T-helper 2 cell (primary cell): ENCODE measurements at places on chromosomes 3 and 15.

GRCh38 chr3:97827741-97828471 is 6.1 kb downstream of the CRYBG3 start:
- DNase-seq = no peak

DNA sequence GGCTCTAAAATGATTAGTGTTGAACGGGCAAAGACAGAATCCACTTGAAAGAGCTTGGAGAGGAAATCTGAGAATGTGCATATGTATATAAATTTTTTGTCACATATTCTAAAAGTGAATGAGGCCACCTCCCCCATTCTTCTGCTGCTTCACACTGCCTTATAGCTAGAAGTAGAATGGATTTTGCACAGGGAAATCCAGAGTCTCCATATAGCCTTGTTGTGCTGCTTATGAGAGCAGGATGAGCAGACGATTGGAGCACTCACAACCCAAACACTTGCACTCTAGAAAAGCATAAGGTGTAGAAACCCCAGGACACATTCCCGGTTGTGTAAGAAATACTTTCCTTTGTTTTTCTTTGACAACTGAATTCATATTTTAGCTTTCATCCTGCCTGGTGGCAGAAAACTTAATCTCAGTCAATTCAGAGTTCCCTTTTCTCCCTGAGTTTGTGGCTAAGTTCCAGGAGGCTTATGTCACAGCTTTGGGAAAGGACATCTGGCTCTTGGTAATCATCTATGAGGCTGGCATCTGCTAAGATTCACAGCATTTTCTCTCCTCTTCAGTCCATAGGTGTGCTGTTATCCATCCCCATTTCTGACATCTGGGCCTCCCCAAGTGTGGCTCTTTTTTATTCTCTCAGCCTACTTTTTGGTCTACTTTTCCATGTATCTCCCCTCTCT is 188.4 kb upstream of the PFN2 start:
- no peak for DNase-seq

- no peak for DNase-seq
Observed at GRCh38 chr3:43618142-43618541, 3.7 kb downstream of the ANO10 start.

DNA sequence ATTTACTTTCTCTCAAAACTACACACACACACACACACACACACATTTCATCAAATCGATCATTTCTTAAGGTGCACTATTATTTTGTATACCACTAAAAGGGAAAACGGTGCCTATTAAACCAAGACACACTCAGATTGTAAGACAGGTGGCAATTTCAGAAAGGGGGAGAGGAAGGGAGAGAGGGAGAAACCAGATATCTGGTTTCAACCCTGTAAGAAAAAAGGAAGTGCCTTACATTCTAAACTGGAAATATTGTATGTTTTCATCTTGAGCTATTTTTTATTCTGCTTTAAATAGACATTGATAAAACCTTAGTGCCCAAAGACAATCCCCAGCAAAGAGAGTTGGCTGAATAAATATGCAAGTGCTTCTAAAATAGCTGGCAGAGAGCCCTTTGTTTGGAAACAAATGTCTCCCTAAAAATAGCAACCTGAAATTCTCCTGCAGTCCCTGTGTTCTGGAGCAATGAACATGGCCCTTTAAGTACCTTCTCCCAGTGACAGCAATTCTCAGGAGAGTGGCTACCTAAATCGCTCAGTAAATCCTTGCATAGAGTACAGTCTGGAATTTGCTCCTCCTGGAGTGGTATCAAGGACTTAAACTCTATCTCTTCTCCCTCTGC is 85.7 kb downstream of the RARB start:
- DNase-seq = no peak

GRCh38 chr3:119831941-119832371 is 50.1 kb downstream of the NR1I2 start:
- no peak for DNase-seq

GRCh38 chr15:98907927-98908471 is 99.6 kb downstream of the PGPEP1L start:
- no peak for DNase-seq

DNA sequence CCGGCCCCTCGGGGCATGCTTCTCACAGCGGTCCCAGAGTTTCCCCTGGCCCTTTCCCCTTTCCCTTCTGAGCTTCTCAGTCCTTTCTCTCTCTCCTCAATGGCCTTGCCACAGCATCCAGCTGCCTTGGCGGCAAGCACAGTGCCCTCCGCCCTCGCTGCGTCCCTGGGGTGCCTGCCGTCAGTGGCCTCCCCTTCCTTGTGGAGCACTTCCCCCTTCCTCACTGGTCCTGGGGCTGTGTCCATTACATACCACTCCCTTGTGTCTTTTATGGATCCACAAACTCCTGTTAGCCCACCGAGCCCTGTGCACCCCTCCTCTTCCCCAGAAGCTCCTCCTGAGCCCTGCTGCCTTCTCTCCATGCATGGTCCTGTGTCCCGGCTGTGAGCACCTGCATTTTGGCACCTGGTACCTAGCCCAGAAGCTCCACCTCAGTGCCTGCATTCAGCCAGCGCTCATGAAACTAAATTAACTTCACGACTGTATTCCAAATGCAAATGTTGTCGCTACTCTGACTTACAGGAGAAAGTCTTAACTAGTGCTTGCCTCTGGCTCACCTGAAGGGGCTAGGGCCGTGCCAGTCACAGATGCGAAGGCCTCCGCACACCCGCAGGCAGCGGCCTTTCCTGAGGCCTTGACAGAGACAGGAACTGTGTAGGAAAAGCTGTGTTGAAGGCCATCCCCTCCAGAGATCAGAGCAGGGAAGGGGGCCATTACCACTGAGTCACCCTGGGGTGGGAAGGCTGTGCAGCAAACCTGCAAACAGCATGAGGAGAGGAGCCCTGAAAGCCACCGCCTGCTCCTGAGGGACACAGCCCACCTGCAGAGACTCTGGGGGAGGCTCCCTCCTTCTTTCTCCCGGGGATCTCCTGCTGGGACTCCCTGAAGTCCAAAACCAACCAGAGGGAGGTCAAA is 19.1 kb upstream of the KLF13 start:
- no peak for DNase-seq

DNA sequence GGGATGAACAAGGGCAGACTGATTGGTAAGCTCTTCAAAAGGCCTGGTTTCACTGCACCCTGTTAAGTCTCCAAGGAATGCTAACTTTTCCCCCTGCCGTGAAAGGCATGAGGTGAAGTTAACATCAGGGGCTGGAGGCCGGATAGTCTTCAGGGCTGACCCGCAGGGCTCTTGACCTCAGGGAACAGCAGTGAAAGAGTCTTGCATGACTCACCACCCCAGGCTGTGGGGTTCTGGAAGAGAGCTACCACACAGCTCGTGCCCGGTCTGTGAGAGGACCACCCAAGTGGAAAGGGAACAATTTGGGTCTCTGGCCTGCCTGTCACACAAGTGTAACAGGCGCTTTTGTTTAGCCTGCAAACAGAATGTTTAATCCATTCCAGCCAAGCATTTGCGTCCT is 504.9 kb downstream of the EDEM1 start:
- DNase-seq = no peak

- DNase-seq = no peak
Observed at GRCh38 chr3:15744176-15744575, 53.6 kb downstream of the ANKRD28 start.

GRCh38 chr3:11134794-11135193 is 19.5 kb upstream of the HRH1 start:
- no peak for DNase-seq

GRCh38 chr3:85148036-85148435 is 189.2 kb downstream of the CADM2 start:
- DNase-seq = no peak

DNA sequence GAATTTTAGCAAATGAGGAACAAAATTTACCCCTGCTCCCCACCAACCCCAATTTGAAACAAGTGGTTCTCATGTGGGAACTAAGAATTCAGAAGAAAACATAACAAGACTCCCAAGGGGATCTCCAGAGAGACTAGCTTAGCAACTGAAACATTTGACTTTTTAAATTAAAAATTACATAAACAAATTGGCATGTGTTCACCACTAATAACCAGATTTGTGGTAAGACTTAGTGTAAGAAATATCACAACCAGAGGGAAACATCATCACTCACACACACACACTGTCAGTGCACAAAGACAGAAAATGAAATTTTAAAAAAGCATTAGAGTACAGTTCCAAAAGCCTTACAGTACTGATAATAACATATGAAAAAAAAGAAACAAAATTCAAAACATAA is 348.8 kb downstream of the CGGBP1 start:
- DNase-seq = no peak

DNA sequence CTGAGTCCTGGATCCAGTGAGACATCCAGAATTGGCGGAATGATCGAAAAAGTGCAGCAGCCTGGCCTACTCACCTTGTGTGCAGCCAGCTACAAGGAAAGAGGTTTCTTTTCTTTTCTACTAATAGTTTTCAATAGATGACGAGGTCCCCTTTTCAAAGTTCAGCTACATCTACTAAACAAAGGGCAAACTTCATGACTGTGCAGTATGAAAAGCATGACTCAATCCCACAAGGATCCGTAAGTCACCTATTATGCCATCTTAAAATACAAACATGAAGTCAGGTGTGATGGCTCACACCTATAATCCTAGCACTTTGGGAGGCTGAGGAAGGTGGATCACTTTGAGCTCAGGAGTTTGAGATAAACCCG is 16.7 kb downstream of the MIX23 start:
- no peak for DNase-seq

DNA sequence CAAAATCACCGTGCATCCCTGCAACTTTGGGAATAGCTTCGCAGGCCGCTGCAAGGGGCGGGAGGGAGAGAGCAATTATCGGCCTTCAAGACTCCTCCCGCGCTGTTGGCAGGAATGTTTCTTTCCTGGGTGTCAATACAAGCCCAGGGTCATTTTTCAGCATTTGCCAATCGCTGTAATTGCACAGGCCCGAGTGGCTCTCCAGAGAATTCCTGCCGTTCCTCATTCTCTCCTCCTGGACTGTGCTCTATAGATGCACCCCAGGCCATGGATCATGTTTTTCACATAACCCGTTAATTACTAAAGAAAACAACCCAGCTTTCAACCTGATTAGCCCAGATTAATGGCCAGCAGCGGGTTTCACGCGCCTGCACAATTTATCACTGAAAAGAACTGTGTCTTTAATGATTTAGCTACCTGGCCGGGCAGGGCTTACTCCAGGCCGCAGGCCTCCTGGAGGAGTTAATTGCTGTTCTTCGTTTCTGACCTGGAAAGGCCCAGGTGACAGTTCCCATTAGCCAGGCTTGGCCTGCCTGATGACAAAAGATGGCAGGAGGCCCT is 144.3 kb downstream of the OPA1 start:
- DNase-seq = no peak

GRCh38 chr3:124140746-124141145 is 148.8 kb upstream of the ROPN1 start:
- DNase-seq = no peak

GRCh38 chr3:6435951-6436350 is 425.0 kb upstream of the GRM7 start:
- no peak for DNase-seq

DNA sequence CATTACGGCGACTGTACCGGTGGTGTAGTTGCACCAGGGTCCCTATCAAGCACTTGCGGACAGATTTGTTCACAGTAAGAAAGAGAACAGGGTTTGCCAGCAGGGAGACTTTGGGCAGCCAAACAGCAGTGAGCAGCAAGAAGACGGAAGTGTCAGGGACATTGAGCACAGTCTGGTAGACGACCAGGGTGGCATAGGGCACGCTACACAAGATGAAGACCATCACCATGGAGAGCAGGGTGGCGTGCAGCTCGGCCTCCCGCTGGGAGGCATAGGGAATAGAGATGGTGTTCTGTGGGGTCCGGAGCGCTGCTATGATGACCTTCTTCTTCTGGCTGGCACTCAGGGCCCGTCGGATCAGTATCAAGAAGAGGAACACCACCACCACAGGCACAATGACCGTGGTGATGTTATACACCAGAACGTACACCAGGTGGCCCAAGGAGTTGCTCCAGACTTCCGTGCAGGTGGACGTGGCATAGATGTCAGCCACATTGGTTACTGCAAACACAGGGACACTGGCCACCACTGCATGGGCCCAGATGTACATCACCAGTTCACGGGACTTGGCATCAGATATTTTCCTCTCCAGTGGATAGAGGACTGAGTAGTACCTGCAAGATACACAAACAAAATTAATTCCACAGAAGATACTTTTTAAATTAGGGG is 19.1 kb upstream of the FSIP1 start:
- DNase-seq = no peak

GRCh38 chr3:168248383-168249204 is 152.9 kb upstream of the GOLIM4 start:
- DNase-seq = no peak

DNA sequence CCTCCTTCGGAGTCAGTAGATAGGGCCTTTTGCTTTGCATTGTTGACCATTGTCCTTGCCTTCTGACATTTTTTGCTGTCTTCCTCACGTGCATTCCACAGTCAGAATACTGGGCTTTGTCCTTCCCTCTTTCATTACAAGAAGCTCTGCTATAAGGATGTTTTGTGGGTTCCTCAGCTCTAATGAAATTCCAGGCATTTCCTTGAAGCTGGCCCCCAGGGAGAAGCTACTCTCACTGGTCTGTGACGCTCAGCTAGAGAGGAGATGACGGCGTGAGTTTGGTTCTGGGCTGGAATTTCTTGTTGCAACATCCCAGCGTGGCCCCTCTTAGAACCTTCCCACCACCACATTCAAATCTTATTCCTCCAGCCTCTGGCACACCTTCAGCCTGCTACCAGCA is 210.2 kb downstream of the TJP1 start:
- DNase-seq = no peak

DNA sequence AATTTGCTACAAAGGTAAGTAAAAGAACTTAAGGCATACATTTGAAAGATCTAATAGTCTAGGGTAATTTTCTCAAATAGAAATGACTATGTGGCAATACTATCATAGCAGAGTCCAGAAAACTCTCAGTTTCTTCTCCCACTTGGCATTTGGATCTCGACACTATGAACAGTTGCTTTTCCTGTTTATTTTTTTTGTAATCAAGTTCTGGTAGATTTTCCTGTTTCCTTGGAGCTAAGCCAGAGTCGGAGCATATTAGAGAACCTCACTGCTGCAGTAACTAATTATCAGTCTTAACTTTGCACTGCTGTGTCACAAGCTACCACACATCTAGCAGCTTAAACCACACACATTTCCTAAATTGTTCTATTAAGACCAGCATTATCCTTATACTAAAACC is 44.9 kb upstream of the ZNF385D start:
- DNase-seq = no peak

DNA sequence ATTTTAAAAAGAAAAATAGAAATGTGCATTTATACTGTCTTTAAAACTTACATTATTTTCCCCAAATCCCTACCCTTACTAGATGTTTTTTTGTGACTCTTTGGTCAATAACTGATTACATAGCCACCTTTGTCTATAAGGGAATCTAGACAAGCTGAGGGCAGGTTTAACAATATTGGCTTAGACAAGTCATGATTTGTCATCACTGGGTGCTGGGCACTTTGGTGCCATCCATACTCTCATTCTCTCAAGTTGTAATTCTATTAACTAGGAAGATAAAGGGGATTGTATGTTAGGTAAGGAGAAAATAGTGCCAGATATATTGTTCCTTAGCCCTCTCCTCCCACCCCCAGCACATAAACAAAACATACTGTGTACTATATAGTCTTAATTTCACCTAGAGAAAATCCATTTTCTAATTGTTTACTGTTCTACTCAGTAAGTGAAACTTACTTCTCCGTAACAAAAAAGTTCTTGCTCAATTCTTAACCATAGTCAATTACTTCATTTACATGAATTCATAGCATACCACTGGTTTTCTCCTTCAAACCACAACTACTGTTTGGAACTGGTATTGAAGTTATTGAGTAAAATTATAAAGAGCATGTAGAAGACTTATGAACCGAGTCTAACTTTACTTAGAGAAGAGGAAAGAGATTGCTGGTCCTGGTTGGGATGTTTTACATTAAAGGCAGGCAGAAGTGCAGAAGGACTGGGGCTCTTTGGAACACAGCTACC is 877.1 kb downstream of the PDCD6IP start:
- no peak for DNase-seq

GRCh38 chr3:160665231-160665630 is 11.7 kb upstream of the ARL14 start:
- DNase-seq = no peak
